ENCODE measurements at places on chromosomes 1 and 21.
A peak's percentile ranks its signal among the peaks of the same experiment; 100 is the strongest.

DNA sequence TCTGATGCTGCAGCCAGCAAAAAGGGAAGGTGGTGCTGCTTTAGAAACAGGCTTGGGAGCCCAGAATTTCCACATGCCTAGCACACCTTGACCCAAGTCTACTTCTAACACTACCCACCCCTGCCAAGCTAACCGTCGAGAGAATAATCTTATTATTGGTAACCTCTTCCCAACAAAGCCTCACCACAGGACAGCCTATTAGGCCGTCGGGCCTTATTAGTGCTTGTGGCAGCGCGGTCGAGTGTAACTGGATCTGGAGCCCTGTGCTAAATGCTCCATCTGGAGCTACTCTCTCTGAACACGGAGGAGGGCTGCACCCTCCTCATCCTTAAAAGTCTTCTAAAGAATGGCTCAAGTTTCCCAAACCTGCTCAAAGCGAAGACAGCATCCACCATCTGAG lies 165.5 kb upstream of the NFIA start:
- no peak for DNase-seq

DNA sequence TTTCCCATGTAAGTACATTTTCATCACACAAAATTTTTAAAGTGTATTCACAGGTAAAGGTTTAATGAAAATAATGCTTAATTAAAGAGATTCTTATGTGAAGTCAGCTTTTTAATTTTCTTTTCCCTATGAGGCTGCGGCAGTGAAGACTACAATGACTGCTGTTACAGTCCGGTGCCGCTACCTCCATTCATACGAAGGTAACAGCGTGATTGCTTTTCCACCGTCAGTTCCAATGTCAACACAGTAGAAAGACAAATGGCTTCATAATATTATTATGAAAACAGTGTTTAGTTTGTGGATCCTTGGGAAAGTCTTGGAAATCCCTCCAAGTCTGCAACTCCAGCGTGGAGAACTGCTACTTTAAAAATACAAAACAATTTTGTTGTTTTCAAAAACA lies 254.9 kb upstream of the NRIP1 start:
- DNase-seq, result no peak

GRCh38 chr1:175171036-175171913 lies 21.3 kb downstream of the KIAA0040 start:
- DNase-seq, result no peak

- DNase-seq, result no peak
Measured at GRCh38 chr21:16837721-16838120, 675.1 kb upstream of the CXADR start.

GRCh38 chr1:208803011-208803811 lies 559.0 kb upstream of the PLXNA2 start:
- no peak for DNase-seq

GRCh38 chr1:178867670-178868069 lies 3.2 kb downstream of the ANGPTL1 start:
- no peak for DNase-seq

DNA sequence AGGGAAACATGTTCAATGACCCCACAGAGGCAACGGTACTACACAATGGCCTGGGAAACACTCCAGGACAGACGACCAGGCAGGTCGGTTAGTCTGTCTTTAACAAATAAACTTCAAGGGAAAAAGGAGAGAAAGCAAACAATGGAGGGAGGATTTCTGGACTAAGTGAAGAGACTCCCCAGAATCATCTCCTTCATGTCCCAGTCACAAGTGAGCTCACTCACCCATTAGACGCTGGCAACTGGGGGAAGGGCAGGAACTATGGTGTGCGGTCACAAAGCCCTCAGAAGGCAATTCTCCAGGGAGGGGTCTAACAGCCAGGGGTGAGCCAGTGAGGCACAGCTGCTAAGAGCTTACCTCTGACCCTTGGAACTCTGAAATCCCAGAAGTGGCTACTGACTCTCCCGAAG lies 55.7 kb upstream of the NADK start:
- no peak for DNase-seq

- DNase-seq, result no peak
Measured at GRCh38 chr1:229091721-229092136, 179.2 kb upstream of the RAB4A start.

- no peak for DNase-seq
Measured at GRCh38 chr21:39087238-39088030, 95.8 kb downstream of the PSMG1 start.

GRCh38 chr1:86114816-86115400 lies 41.7 kb downstream of the COL24A1 start:
- DNase-seq, result no peak

GRCh38 chr1:45370575-45370974 lies 30.3 kb upstream of the MUTYH start:
- DNase-seq, result no peak

DNA sequence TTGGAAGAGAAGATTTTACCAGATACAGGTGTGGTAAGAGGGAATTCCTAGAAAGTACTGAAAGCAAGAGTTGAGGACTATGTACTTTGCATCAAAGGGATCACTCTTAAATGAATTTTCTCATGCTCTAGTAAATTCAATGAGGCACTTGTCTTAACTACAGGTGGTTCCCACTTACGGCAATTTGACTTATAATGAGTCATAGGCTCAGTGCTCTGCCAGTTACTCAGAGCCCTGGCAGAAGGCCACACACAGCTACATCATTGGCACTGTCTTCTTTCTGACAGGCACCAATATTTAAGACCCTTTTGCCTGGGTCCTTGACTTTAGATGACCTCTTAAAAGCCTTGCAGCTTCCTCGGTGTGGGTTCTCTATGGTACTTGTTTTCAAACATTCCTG lies 15.9 kb upstream of the ADAMTS5 start:
- DNase-seq, result no peak

- DNase-seq, result peak; percentile 21
Measured at GRCh38 chr1:183416850-183417771, 1.1 kb downstream of the NMNAT2 start.

GRCh38 chr1:40652468-40652867 lies 13.0 kb downstream of the RIMS3 start:
- DNase-seq, result no peak

DNA sequence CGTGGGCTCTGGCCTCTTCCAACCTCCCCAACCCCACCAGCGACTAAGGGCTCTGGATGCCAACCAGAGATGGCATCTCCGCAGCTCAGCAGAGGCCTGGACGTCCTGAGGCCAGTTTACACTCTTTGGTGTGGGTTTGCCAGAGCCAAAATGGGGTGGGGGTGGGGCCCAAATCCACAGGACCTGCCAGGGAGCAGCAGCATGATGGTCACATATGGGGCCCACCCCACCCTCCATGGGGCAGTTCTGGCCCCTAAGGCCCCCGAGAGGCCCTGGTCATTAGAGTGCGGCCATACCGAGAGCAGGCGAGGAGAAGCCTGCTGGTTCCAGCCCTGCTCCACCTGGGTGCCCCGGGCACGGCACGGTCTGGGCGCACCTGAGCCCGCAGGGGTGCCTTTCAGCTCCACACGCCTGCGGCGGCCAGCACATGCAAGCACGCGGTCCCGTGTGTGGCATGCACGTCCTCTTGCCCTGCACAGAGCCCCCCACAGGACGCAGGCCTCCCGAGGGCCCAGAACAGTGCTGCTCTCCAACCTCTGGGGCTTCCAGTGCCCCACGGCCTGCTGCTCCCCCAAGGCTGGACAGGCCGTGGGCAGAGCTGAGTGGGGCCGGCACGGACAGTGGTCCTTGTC lies 4.8 kb downstream of the C1QTNF12 start:
- DNase-seq, result no peak

- DNase-seq, result no peak
Measured at GRCh38 chr1:155210314-155211104, 2.0 kb downstream of the MTX1 start.

DNA sequence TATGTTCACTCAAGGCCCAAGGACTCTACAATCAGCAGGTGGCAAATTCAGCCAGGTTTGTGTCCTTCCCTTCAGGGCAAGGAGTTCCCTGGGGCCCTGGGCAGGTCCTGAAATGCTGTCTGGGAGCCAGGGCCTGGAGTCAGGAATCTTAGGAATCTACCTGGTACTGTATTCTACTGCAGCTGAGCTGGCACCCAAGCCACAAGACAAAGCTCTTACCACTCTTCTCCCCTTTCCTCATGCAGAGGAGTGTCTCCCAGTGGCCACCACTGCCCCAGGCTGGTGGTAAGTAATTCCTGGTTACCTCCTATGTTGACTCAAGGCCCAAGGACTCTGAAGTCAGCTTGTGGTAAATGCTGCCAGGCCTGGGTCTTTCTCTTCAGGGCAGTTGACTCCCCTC lies 153.4 kb downstream of the NRIP1 start:
- no peak for DNase-seq

DNA sequence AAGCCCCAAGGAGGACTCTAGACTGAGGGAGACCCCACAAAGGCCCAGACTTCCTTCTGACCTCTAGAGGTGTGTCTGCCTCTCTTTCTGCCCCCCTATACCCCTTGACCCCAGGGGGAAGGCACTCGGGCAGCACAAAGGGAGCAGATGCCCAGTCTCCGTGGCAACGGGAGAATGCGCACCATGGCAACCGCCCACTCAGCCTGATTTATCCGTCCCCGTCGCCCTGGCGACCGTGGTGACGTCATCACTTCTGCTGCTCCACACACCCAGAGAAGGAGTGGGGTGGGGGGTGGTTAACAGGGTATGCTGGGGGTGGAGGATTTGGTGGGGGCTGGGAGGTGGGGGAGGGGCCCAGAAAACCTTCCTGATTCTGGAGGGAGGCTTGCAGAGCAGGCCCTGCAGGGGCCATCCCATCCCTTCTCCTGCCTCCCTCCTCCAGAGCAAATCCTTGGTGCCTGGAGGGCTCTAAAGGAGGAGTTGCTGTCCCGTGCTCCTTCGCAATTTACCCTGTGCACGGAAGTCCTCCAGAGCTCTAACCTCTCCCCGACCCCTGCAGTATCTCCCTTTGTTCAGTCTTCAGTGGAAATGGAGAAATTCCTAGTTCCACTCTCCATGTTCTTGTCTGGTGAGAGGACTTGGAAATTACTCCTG lies 6.3 kb downstream of the CELF3 start:
- peak; percentile 15 for DNase-seq

GRCh38 chr1:185969028-185969427 lies 234.8 kb downstream of the HMCN1 start:
- DNase-seq, result no peak

GRCh38 chr1:60636946-60637345 lies 445.4 kb upstream of the NFIA start:
- DNase-seq, result no peak

- no peak for DNase-seq
Measured at GRCh38 chr1:237751090-237751489, 139.6 kb downstream of the ZP4 start.

DNA sequence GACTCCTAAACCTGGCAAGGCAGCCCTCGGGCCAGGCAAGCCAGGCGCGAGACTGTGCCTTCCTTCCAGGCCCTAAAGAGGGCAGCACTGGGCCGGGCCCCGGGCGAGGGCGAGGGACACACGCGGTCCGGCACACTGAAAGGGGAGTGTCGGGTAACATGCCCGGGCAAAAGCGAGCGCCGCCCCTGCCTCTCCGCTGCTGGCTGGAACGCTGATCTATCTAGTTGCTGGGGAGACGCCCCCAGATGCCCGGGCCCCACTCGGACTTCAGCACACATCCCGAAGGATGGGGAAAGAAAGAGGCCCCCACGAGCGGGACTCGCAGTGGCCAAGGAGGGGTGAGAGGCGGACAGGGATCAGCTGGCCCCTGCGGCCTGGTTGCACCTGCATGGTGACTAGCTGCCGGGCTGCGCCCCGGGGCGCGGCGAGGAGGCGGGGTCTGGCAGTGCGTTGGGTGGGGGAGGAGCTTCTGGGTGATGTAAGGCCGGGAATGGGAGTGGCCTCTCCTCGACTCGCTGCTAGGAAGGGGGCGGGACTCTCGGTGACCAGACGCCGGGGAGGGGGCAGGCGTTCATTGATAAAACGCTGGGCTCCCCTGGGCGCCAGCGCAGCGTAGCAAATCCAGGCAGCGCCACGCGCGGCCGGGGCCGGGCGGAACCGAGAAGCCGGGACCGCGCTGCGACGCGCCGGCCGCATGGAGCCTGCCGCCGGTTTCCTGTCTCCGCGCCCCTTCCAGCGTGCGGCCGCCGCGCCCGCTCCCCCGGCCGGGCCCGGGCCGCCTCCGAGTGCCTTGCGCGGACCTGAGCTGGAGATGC lies at the start of gene PLK3:
Gene PLK3, plus strand, starts transcription at position 608 of the 815 bp plus-strand sequence. Its CDS starts 87 bp downstream, at position 695.
- DNase-seq, result peak; percentile 99

GRCh38 chr1:14602136-14602535 lies 3.7 kb downstream of the KAZN start:
- no peak for DNase-seq

- no peak for DNase-seq
Measured at GRCh38 chr21:45289655-45290515, 2.2 kb upstream of the POFUT2 start.

DNA sequence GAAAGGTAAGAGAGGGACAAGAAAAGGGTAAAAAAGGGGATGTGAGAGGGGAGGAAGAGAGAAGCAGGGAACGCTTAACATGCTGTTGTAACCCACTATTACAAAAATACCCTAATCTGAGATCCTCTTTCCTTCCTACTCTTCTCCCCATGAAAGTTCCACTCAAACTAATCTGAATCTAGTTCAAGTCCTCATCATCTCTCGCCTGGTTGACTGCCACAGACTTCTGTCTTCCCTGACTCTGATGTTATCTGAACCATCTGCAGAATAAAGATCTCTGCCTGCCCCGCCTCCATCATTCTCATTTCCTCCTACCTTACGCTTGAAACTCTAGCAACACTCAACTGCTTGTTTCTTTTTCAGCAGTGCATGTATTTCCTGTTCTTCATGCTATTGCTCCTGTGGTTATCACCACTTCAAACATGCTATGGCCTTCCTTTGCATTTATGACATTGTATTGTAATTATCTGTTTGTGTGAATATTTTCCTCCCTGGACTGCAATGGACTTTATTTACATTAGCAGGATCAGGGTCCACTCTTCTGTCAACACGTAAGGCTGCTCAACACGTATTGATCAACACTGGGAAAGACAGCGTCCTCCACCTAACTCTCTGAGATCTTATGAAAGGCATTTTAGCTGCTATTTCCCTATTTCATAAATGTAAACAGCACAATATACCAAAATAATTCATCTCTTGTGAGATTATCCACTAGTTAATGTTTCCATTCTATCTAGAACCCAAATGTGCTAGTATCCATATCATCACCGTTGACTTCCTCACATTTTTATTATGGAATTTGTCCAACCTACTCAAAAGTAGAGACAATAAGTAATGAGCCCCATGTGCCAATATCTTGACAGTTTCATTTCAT lies 215.5 kb upstream of the USP25 start:
- DNase-seq, result peak; percentile 74

- DNase-seq, result peak; percentile 40
Measured at GRCh38 chr1:94962409-94963265, 35.7 kb upstream of the CNN3 start.

- DNase-seq, result no peak
Measured at GRCh38 chr1:230548997-230549396, 93.3 kb upstream of the COG2 start.

Data from CD4-positive, alpha-beta T cell treated with Interleukin-21 for 1 hour (primary cell).